ENCODE measurements at places on chromosomes 3 and 15. TPM values are rescaled to one million over a fixed set of nuclear protein-coding genes. Genes with fewer than 3 reads are reported as not detected.

- DNase-seq = no peak
- no peak overlapping the region for H3K4me3 ChIP-seq
- no peaks in the 10 kb centered on the region for H3K27me3 ChIP-seq
- H3K4me1 ChIP-seq = no peaks in the 10 kb centered on the region
- no peak overlapping the region for H3K27ac ChIP-seq
- H3K36me3 ChIP-seq = no peaks in the 10 kb centered on the region
These were observed 1084.2 kb downstream of the TUSC7 start for GRCh38 chr3:117793622-117794265.

GRCh38 chr3:125022206-125022605 is 33.6 kb downstream of the HEG1 start:
- no peak for DNase-seq
- H3K4me1 ChIP-seq = peaks cover 30% of the 10 kb centered on the region
- no peak overlapping the region for H3K4me3 ChIP-seq

- DNase-seq = peak; percentile 61
- H3K27ac ChIP-seq = peak overlapping the region; percentile 72
- H3K4me3 ChIP-seq = peak overlapping the region; percentile 57
- peaks cover 7% of the 10 kb centered on the region for H3K36me3 ChIP-seq
These were observed 148.4 kb upstream of the CGNL1 start for GRCh38 chr15:57227899-57228298.

DNA sequence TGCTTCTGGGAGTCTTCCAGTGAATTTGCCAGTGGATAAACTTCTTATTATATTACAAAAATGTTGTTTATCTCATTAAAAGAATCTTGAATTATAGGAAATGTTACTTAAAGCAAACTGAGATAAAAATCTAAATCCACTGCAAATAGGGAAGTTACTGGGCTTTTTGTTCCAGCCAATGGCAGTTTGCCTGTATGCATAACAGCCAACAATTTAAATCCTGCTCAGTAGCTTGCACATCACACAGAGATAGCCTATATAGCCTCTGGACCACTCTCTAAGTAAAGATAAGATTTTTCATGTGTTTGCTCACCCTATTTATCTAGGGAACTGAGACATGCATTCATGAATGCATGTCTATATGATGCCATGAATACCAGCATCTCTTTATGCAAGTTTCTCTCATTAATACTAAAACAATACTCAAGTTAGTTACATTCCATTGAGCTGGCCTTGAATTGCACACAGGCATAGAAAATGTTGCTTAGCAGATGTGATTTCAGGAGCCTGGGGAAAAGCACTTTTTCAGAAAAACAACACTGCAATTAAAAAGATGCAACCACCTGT is 92.1 kb upstream of the GPR149 start:
- no peak overlapping the region for H3K27ac ChIP-seq
- H3K27me3 ChIP-seq = no peaks in the 10 kb centered on the region
- no peaks in the 10 kb centered on the region for H3K4me1 ChIP-seq
- no peaks in the 10 kb centered on the region for H3K36me3 ChIP-seq

DNA sequence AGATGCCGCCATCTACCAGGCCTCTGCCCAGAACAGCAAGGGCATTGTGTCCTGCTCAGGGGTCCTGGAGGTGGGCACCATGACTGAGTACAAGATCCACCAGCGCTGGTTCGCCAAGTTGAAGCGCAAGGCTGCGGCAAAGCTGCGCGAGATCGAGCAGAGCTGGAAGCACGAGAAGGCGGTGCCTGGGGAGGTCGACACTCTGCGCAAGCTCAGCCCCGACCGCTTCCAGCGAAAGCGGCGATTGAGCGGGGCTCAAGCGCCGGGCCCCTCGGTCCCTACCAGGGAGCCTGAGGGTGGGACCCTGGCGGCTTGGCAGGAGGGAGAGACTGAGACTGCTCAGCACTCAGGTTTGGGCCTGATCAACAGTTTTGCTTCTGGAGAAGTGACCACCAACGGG is 22.6 kb downstream of the ALPK3 start:
- no peak for DNase-seq
- peaks cover 7% of the 10 kb centered on the region for H3K4me1 ChIP-seq
- H3K36me3 ChIP-seq = no peaks in the 10 kb centered on the region

DNA sequence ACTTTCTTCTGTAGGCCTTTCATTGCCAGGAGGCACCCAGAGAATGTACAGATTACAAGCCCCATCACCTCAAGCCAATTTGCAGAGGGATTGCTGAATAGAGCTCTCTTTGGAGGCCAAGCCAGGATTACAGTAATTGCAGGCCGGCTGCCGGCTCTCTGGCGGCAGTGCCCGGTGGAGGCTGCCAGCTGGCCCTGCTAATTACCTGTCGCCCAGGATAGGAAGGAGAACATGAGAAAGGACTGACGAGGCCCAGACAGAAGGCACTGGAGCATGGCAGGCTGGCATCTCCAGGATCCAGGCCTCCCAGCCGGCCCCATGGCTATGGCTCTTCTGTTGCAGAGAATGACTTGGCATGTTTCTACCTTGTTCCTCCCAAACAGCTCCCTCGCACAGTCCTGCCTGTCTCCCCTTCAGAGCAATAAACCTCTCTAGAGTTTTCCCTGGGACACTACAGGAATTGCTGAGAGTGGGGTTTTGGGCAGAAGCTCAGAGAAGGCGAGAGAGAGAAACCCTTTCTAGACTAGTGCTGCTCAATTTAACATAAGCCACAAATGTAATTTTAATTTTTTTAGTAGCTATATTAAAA is 273.6 kb upstream of the PROK2 start:
- DNase-seq = no peak
- H3K27me3 ChIP-seq = peaks cover 26% of the 10 kb centered on the region
- H3K27ac ChIP-seq = no peak overlapping the region

The THOC7 gene
- 75.8 TPM for total RNA-seq

The SLC28A2 gene
- not detected for total RNA-seq

The PAQR5 gene
- total RNA-seq = 0.60 TPM

The DUSP7 gene
- total RNA-seq = 34.4 TPM
